ENCODE measurements at places on chromosomes 2 and 18.

DNA sequence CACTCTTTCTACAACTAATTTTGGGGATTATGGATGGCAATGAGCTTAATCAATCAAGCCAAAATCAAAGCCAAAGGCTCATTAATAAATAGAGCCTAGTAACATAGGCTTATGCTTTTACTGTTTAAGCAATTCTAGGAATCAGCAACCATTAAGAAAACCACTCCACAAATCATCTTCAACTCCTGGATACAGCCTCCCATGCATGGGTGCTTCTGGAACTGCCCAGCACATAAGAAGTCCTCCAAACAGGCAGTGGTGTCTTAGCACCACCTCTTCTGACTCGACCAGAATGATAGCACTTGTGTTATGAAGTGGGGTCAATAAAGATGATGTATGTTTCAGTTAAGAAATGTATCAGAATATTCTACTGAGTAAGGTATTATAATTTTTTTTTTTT, 104.4 kb upstream of the SERPINE2 start:
- no peak for DNase-seq

DNA sequence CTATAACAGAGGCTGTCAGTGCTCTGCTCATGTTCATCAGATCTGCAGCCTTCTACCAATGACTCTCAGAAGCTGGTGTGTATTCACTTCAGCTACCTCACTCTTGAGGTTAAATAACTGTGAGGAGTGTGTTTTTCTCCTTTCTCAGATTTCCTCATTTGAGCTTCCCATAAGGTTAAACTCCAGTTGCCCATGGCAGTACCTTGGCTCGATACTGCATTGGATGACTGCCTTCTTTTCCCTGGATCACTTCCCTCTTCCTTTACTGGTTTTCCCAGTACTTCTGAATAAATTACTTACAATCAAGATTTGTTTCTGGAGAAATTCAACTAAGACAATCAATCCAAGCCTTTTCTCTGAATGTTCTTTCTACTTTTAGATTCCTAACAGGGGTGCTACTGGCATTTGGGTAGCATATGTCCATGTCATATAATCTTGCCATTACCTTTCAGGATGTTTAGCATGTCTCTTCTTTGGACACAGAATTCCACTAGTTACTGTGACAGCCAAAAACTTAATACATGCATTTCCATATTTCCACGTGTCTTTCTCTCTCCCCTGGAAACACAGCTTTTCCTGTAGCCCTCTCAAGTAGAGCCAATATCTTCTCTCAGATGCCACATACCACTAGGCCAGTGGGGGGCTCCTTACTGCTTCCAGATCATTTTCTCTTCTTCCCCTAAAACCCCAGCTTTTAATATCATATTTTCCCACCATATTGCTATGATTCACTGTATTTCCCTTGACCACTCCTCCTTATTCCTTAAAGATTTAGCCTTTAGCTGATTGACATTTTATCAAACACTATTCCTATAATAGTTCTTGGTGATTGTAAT, 15.0 kb upstream of the SPOPL start:
- DNase-seq, result no peak

GRCh38 chr18:45370255-45371010, 244.8 kb upstream of the SLC14A2 start:
- no peak for DNase-seq

GRCh38 chr2:166246901-166247300, 119.1 kb upstream of the SCN1A start:
- no peak for DNase-seq

DNA sequence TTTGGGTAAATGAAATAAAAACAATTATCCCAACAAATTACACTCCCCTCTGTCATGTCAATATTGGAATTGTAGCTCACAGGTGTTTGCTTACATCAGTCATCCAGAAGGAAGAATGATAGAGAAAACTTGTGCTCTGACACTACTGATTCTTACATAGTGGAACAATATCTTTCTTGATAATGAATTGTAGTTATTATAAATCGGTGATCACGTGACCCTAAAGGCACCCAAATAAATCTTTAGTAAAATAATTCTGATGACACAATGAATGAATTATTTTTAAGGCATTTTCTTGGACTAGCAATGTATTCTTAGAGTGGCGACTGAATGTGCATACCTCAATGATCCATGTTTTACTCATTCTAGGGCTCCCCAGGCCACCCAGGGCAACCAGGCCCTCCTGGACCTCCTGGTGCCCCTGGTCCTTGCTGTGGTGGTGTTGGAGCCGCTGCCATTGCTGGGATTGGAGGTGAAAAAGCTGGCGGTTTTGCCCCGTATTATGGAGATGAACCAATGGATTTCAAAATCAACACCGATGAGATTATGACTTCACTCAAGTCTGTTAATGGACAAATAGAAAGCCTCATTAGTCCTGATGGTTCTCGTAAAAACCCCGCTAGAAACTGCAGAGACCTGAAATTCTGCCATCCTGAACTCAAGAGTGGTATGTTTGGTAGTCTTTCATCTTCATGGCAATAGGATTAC, 34.5 kb downstream of the COL3A1 start:
- DNase-seq, result no peak

DNA sequence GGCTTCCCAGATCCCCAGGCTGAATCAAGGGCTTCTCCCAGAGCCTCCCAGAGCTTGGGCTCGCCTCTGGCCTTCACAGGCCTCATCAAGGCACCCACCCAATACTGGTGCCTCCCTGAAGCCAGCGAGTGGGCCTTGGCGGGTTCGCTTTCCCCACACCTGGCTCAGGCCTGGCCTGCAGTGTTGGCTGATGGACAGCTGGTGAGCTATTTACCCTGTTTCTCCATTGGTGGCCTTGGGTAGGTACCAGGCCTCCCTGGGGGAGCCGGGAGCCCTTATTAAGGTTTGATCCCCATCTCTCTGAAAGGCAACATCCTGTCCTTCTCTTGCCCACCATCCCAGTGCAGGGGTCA, 18.2 kb upstream of the DUSP2 start:
- DNase-seq, result no peak

GRCh38 chr2:218990052-218990451, 3.2 kb downstream of the CRYBA2 start:
- no peak for DNase-seq

DNA sequence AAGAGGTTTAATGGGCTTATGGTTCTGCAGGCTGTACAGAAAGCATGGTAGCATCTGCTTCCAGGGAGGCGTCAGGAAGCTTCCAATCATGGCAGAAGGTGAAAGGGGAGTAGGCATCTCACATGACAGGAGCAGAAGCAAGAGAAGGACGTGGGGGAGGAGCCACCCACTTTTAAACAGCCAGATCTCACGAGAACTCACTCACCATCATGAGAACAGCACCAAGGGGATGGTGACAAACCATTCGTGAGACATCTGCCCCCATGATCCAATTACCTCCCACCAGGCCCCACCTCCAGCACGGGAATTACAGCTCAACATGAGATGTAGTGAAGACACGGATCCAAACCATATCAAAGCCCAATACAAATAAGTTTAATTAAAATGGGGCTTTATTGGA, 113.8 kb downstream of the ATL2 start:
- DNase-seq, result no peak

DNA sequence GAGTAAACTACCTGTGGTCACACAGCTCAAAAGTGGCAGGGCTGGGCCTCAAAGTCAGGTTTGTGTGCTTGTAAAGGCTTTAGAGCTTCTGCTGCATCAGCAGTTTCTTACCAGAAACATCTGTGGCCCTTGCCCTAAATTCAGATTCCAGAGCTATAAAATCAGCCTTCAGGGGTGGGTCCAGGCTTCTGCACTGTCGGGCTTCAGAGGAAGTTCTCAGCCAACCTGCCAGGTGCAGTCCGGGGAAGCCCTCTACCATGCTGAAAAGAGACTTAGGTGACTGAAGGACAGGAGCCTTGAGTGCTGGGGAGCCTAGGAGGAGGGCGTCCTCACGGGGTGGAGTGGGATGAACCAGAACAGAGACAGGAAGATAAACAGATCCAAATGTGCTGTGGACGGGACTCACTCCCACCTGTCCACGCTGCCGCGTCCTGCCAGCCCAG, 69.9 kb upstream of the HS6ST1 start:
- no peak for DNase-seq

- no peak for DNase-seq
Measured at GRCh38 chr2:21453723-21454450, 330.1 kb downstream of the TDRD15 start.

GRCh38 chr18:45441110-45441847, 174.0 kb upstream of the SLC14A2 start:
- DNase-seq, result no peak

GRCh38 chr2:228927028-228928010, 343.8 kb downstream of the PID1 start:
- no peak for DNase-seq

GRCh38 chr18:3397786-3398185, 52.2 kb upstream of the TGIF1 start:
- DNase-seq, result no peak

DNA sequence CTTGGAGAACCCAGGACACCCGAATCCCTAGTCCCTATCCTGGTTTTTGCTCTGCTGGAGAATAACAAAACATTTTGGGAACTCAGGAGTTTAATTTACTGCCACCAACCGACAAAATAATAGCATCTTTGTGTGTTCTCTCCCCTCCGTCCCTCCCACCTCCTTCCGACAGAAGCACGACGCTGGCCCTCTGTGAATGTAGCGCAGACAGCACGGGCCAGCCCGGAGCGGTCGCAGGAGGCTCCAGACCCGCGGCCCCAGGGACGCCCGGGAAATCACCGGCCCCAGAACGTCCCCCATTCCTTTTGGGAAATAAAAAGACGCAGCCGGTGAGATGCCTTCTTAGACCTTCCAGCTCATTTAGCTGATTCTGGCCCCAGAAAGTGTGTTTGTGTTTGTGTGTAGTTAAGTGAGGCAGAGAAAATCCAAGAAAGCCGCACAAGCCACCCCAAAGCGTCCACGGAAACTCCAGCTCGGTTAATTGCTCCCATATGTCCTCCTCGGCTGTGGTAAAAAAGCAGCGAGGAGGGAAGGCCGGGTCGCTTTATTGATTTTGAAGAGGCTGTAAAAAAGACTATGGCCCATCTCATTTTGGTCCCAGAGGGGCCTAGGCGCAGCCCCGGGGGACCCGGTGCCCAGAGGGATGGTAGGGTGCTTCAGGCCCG, 577 bp upstream of the TANC1 start:
- no peak for DNase-seq

DNA sequence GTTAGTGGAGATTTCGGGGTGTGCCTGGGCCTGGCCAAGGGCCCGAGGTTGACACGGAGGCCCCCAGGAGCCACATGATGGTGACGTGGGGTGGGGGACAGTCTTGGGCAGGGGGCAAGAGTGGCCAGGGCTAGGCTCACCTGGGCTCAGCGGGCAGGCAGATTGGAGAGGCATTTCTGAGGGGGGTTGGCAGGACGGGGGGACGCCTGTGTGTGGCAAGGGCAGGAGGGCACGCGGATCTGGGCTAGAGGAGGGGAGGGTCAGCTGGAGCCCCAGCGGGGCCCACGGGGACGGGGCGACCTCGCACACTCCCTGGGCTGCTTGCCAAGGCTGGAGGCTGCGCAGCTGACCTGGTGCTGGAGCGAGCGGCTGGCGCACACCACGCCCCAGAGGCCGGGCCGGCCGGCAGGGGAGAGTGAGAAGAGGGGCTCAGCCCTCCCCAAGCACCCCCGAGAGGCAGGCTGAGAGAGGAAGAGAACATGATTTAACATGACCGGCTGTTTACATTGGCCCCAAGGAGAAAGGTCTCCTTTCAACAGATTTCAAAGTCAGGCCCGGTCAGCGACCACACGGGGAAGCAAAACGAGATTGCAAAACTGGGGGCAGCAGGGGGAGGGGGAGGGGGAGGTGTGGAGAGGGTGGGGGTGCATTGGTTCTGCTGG, 38.0 kb upstream of the SNED1 start:
- no peak for DNase-seq

DNA sequence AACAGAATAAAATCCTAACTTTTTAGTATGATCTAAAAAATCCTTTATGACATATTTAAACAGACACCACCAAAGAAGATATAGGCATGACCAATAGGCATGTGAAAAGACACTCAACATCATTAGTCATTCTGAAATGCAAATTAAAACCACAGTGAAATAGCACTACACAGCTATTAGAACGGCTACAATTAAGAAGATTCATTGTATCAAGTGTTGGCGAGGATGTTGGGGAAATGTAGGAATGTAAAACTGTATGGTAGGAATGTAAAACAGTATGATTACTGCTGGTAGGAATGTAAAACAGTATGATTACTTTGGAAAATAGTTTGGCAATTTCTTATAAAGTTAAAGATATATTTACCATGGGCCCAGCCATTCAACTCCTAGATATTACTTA, 253.3 kb upstream of the TCF4 start:
- no peak for DNase-seq

GRCh38 chr2:1632510-1632909, 111.8 kb downstream of the PXDN start:
- no peak for DNase-seq

- no peak for DNase-seq
Measured at GRCh38 chr2:71811157-71811556, 336.5 kb downstream of the CYP26B1 start.

DNA sequence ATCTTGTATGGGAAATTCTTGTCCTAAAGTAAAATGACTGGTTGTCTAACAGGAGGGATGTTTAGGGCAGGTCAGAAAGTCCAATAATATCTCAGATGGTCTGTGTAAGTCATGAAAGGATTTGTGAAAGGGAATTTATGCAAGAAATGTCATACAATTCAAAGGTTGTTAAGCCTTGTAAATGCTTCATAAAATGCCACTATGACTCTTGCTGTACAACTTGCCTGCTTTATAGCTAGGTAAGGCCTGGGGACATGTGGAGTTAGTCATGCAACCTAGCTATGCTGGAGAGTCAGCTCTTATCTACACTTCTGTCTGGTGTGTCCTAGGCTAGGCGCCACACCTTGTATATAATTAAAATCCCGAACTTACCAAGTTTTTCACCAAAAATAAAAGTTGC, 36.9 kb upstream of the VWA3B start:
- DNase-seq, result no peak

- DNase-seq, result no peak
Measured at GRCh38 chr2:238406998-238407285, 19.8 kb upstream of the ASB1 start.

GRCh38 chr2:168426861-168427260, 29.2 kb upstream of the CERS6 start:
- DNase-seq, result no peak

GRCh38 chr2:238082827-238083226, 17.3 kb upstream of the ESPNL start:
- DNase-seq, result no peak
